Astrocyte (in vitro differentiated cells and primary cell): ENCODE measurements at places on chromosomes 11 and 22.

GRCh38 chr11:120169981-120170698 lies 32.2 kb upstream of the TRIM29 start:
- no peak for DNase-seq

- no peak for DNase-seq
Measured at GRCh38 chr22:40606306-40606705, 30.2 kb downstream of the MRTFA start.

GRCh38 chr11:95349345-95349942 lies 118.4 kb upstream of the SESN3 start:
- no peak for DNase-seq

DNA sequence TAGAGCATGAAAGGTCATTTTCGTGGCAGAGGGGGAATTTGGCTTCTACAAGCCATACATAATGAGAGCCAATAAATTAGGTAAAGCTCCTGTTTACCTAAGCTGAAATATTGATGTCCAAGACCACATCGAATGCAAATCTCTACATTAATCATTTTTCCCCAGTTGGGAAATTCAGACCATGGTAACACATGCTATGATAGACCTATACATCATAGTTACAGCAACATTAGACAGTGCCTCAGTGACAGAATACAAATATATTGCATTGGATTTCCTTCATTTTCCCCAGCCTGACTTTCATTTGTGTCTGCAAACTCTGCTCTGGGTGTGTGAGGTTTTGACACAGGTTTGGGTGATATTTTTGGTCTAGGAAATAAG lies 1079.7 kb upstream of the TENM4 start:
- DNase-seq = no peak

DNA sequence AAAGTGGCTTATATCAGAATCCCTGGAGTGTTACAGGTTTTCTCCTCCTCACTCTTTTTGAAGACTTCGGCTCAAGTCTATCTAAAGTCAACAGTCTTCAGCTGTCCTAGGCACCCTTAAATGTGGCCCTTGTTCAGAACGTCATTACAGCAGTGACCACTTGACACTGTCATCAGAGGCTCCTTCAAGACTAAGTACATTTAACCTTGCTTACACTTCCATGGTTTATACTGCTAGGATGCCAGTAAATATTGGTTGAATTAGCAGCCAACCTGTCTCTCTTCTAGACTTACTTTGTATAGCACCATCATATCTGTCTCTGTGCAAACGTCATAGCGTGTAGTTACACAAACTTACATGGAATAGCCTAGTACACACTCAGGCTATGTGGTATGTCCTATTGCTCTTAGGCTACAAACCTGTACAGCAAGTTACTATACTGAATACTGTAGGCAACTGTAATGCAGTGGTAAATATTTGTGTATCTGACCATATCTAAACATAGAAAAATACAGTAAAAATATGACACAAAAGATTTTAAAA lies 13.3 kb upstream of the C11orf91 start:
- no peak for DNase-seq

DNA sequence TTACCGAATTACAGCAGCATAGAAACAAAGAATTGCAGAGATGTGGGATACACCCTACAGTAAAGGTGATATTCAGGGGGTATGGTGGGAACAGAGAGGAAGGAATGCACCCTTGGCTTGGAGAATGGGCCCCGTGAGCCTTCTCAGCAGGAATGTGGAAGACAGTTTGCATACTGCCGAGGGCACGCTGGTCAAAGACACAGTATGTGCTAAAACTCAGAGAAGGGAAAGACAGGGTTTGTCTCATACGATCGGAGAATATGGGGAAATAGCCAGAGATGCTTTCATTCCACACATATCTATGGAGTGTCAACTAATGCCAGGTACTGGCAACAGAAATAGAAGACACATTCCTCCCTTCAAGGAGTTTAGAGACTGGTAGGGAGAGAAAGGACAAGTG lies 36.9 kb downstream of the UBASH3B start:
- no peak for DNase-seq

- DNase-seq = no peak
Measured at GRCh38 chr22:43491177-43491576, 79.4 kb downstream of the MPPED1 start.

DNA sequence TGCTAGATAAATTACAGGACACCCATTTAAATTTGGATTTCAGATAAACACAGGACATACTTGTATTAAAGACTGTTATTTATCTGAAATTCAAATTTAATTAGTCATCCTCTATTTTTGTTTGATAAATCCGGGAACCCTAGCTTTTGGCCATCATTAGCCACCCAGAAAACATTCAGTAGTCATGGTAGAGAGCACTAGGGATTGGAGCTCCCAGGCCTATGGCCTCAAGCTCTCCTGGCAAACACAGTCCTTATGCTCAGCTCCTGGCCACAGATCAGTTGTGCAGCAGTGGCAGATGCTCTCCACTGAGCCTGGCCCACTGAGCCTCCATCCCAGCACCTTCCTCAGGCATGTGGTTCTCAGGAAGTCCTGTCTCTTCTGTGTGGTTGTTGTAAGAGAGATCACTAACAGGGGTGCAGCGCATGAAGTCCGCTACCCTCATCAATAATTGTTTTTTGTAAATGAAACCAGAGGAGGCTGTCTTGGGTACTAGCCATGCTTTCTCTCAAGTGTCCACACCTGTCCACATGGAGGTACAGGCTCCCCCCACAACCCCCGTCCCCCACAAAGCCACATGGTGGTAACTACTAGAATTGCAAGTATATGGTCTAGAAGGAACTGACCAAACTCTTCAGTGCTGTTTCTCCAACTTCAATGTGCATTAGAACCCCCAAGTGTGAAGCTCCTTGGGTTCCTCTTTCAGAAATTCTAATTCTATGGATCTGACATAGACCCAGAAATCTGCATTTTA lies 1.1 kb upstream of the IRAG1 start:
- peak; percentile 62 for DNase-seq

GRCh38 chr22:36470162-36470993 lies 11.1 kb downstream of the TXN2 start:
- peak; percentile 76 for DNase-seq

GRCh38 chr11:9037963-9038362 lies 34.2 kb upstream of the NRIP3 start:
- no peak for DNase-seq

- DNase-seq = no peak
Measured at GRCh38 chr11:33700063-33700501, 544 bp downstream of the C11orf91 start.

DNA sequence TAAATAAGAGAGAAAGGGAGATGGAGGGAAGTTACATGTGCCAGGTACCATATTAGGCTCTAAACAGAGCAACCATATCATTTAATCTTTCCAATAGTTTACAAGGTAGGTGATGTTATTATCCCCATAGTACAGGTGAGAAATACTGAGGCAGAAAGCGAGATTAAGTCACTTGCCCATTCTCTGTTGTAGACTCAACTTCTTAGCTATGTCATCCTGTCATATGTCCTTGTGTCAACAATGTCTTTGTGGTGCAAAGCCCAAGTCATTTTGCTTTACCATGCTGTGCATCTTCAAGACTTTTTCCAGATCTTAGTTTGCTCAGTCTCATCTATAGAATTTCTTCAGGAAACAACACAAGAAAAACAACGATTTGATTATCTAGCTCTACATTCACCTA lies 205.0 kb upstream of the E2F8 start:
- DNase-seq = no peak

GRCh38 chr11:116840224-116840745 lies 2.9 kb upstream of the APOA1 start:
- DNase-seq = no peak

- no peak for DNase-seq
Measured at GRCh38 chr11:57276971-57277675, 40.1 kb upstream of the APLNR start.

DNA sequence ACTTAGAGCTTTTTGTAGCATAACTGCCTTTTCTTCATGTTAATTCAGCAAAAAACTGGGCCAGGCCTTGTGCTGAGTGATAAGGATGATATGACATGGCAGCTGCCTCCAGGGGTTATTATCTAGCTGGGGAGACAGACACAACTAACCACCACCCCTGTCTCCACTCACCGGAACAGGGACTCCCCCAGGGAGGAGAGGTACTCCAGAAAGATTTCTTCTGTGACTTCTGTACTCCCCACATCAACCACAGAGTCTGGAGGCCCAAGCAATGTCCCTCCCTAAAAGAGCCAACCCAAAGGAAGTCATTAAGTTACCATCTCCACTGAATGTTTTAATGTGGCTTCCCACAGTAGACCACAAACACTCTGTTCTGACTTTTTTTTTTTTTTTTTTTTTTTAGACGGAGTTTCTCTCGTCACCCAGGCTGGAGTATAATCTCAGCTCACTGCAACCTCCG lies 14.3 kb upstream of the PMM1 start:
- no peak for DNase-seq

- DNase-seq = no peak
Measured at GRCh38 chr11:44067266-44067665, 1.2 kb downstream of the ACCS start.

DNA sequence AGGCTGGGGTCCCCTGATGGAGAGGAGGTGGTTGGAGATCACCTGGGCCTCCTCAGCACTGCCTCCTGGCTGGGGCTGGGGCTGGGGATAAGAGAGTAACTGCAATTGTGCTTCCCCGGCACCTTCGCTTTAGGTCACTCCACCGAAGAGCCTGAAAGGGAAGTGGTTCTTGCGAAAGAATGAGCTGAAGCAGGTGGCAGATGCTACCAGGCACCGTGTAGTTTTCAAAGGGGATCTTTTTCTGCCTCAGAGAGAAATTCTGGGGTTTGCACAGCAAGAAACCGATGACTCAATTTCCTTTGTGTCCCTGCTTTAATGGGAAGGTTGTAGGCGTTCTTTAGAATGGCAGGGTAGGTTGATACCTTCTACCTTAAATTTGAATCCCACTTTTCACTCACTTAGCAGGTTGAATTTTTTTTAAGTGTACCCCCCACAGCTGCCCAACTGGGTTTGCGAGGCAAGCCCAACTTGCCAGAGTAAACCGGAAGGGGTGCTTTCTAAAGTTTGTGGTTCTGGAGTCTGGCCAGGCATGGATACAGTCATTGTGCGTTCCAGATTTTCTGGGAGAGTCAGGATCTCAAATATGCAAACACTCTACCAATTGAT lies 5.3 kb downstream of the CD44 start:
- peak; percentile 84 for DNase-seq

DNA sequence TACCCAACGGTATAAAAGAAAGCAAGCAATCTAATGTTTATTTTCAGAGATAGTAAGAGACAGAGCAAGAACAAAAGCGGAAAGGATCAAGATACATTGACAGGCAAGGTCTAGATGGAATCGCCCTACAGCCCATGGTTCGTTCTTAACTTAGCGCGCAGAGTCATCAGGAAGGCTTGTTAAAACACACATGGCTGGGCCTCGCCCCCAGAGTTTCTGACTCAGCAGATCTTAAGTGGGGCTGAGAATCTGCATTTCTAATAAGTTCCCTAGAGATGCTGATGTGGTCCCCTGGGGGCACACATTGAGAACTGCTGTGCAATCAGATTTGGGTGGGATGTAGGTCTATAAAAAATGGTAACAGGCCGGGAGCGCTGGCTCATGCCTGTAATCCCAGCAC lies 35.8 kb upstream of the CHRM4 start:
- no peak for DNase-seq

DNA sequence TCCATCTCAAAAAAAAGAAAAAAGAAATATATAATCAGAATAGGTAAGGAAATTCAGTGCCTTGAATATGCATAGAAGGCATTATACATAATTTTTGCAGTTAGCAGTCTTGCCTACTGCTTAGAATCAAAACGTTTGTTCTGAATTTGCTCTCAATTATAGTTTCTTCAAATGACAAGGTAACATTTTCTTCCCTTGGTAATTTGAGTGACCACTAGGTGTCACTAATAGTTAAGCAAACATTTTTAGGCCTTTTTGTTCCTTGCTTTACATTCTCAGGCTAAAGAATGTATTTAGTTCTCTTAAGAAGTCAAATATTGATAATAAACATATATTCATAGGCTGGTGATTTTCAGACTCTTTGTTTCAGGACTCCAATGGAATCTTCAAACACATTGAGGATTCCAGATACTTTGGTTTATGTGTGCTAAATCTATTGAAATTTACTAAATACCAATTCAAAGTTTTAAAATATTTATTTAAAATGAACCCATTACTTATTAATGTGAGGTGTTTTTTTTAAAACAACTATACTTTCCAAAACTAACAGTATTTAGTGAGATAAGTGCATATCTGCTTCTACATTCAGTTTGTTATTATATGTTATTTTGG lies 55.0 kb upstream of the DEPDC7 start:
- peak; percentile 31 for DNase-seq

- DNase-seq = no peak
Measured at GRCh38 chr11:27420217-27420616, 52.4 kb downstream of the LGR4 start.

- DNase-seq = peak; percentile 82
Measured at GRCh38 chr11:34243600-34244464, 114.0 kb downstream of the ABTB2 start.

- peak; percentile 52 for DNase-seq
Measured at GRCh38 chr22:17970201-17970708, 54.1 kb downstream of the MICAL3 start.

DNA sequence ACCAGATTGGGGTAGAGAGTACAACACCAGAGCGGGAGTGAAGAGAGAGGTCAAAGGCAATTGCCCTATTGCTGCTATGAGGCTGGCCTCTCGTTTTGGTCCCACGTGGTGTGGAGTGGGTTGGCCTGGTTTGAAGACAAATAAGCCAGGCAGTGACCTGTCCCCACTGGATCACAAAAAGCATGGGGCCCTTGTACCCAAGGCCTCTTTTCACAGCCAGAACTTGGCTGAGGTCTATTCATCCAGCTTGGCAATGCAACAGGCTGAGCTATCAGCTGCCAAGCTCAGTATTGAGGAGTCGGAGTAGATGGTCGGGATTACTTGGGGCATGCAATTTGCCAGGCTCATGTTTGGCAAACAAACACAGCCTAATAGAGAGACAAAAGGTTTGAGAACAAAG lies 19.2 kb upstream of the GALNT18 start:
- DNase-seq = no peak

DNA sequence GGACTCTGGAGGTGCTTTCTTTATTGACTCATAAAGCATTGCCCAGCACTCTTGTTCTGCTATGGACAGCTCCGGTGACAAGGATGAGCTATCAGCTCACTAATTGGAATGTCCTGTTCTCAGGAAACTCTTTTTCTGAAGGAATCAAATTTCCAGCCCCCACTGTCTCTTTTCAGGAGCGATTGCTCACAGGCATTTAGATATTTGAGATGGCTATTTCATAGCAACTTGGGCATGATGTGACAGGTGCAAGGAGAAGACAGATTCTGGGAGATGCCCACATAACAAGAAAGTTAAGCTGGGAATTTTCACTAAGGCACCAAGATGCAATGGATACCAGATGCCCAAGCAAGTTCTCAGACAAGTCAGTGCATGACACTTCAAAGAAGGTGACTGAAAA lies 123.4 kb upstream of the CSNK2A3 start:
- DNase-seq = no peak

DNA sequence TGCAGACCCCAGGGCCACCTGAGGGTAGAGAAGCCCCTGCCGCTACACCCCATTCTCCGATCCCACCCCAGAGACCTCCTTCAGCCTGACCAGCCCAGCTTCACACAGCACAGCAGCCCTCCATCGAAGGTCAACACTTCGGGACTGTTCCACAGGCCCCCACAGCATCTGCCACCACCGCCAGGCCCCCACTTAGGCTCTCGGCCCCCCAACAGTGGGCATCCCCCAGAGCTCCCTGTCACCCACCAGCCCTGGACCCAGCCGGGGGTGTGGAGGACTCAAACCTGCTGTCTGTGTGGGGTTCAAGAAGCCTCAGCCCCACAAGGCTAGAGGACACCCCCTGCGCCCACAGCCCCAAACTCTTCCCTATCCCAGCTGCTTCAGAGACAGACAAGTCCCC lies 6.2 kb downstream of the SBF1 start:
- DNase-seq = no peak

- peak; percentile 6 for DNase-seq
Measured at GRCh38 chr22:40044870-40045834, 50.4 kb downstream of the FAM83F start.

GRCh38 chr22:49678137-49678841 lies 149.4 kb downstream of the BRD1 start:
- DNase-seq = no peak
